ENCODE measurements at places on chromosomes 2 and 18.

DNA sequence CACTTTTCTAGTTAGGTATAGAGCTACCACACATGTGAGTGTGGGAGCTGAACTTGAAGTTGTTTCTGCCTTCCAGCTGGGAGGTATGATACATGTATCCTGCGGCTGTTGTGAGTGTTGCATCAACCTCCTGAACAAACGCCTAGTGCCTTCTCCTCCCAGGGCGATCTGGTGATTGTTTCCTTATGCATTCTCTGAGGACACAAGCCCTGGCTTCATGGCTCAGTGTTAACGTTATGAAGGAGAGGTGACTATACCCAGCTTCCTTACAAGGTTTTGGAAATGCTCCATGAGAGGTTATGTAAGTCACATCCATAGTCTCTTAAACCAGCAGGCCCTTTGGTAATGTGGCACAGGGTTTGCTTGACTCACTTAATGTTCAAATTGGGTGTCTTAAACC is 64.9 kb downstream of the SPRED2 start:
- DNase-seq: peak; percentile 93

DNA sequence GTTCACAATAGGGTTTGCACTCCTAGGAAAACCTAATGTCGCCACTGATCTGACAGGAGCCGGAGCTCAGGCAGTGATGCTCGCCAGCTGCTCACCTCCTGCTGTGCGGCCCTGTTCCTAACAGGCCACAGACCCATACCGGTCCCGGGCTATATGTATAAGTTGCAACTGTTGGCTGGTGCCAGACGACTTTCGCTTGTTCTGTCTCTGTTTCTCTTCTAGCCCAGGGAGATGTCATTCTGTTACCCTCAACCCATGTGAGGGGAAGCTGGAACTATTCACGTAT is 170.3 kb downstream of the BCL2 start:
- DNase-seq: no peak

DNA sequence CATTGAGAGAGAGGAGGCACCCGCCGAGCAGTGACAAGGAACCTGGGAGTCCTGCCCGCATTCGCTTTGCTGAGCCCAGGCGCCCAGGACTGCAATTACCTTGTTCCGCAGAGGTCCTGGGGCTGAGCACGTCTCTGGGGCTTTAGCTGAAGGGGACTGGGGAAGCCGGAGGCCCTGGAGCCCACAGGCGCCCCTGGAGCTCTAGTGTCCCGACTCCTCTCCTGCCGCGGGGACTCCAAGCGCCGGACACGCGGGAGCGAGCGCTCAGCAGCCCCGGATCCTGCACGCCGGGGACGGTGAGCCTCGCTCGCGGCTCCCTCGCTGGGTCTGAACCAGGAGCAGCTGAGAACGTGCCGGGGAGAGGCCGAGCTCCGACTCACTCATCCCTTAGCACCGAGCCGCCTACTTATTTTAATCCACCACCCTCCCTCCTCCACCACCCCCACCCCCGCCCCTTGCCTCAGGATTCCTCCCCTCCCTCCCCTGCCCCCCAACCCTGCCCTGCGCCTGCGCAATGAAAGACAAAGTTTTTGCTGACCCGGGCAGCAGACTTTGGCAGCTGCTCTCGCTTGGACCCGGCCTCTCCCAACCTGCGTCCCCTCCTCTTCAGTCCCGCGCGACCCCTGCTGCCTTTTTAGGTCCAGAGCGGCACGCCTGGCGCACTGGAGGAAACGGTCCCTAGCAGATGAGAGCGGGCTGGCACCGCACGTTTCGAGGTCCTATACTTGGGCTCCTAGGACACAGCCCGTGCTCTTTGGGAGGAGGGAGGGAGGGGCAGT is at the start of gene OSR1:
Gene OSR1 (minus strand): TSS at position 382 of the 779 bp plus-strand sequence. CDS start 4,818 bp downstream, outside the sequence.
- no peak for DNase-seq

- DNase-seq: no peak
Observed at GRCh38 chr2:147577323-147577997, 267.4 kb upstream of the ACVR2A start.

GRCh38 chr2:236282406-236282805 is 18.2 kb upstream of the ASB18 start:
- DNase-seq: no peak

DNA sequence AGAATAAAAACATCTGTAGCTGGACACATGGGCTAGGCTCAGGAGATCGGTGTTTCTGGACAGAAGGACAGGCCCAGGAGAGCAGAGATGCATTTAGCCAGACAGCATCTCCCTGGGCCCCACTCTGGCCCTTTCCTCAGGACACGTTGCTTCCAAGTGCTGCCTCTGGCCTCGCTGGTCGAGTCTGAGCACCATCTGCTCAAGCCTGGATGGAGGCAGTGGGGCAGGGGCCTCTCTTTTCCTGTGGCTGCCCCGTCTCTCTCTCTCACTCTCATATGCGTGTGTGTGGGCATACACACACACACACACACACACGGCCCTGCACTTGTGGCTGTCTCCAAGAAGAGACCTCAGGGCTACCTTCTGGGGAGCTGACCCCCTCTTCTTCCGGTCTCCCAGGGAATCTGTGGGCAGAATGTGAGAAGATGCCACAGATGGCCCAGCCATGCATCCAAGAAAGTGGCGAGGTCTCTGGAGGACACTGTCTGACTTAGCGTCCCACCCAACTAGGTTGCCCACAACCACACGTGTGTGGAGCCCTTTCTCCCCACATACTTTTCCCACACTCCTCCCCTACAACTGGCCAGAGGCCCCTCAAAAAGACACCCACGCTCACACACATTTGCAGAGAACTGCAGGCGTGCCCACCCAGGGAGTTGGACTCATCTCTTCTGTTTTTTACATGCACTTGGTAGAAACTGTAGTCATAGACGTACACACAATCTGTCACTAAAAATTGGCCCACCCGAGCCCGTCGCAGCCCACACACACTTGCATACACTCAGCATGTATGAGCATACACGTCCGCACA is 19.9 kb downstream of the CELF4 start:
- DNase-seq: no peak

GRCh38 chr2:375270-375955 is 87.5 kb upstream of the ALKAL2 start:
- DNase-seq: no peak

GRCh38 chr2:69375494-69376353 is 11.3 kb downstream of the GFPT1 start:
- peak; percentile 27 for DNase-seq

GRCh38 chr2:156005531-156005930 is 327.0 kb downstream of the NR4A2 start:
- no peak for DNase-seq

DNA sequence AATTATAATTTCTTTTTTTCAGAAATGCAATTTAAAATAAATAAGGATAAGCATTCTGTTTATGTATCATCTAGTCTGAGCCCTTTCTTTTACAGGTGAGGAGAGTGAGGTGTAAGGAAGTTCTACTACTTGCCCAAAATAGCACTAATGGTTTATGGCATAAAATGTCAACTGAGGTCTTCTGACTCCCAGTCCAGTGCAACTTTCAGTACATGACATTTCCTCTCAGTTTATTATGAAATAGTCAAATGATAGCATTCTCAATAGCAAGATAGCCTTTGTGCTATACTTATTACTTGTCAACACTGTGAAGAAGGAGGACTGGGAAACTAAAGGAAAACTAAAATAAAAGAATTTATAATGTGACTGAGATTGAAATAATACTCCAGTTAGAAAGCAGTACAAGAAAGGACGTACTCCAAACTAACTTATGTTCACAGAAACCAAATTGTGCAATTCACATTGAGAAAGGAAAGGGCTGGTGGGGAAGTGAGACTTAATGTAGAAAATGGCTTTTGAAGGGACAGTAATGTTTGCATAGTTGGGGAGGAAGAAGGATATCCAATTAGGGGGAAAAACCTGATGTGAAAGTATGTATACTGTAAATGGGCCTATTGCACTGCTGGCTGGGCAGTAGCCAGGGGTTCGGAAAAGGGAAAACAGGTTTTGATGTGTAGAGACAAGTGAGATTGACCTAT is 166.7 kb upstream of the ZEB2 start:
- DNase-seq: peak; percentile 66

GRCh38 chr18:22523481-22523880 is 105.8 kb upstream of the CTAGE1 start:
- DNase-seq: no peak

GRCh38 chr2:191165176-191165643 is 14.4 kb upstream of the STAT4 start:
- peak; percentile 72 for DNase-seq

GRCh38 chr2:184875212-184875611 is 276.9 kb downstream of the ZNF804A start:
- DNase-seq: no peak

- DNase-seq: no peak
Observed at GRCh38 chr2:230984393-230985220, 11.3 kb upstream of the SPATA3 start.

GRCh38 chr2:215571689-215572088 is 135.8 kb upstream of the FN1 start:
- DNase-seq: no peak

DNA sequence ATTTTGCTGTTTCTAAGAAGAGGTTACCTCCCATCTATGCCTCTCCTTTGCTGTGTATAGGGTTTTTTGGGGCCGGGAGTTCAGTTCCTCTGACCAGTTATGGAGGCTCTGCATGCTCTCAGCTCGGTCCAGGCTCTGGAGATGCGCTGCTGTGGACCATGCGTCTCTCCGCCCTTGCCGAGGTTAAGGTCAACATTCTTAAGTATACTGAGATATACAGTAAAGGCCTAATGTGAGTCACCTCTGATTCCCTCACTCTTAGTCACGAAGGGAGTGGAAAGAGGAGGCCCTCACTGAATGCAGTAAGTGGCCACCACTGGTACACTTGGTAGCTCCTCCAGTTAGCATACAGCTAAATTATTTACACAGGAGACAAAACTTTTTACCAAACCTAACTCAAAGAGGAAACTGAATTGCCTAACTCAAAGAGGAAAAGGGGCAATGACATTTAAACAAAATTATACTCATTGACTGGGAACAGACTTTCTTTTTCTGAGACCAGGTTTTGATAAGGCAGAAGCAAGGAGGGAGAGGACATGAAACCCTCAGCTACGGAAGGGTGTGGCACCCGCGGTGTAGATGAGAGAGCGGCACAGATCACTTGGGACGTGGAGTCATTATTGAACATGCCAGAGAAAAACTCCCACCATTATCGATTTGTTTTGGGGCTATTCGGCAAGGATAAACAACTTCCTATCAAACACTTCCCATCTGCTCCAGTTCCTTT is 98.7 kb downstream of the COPS8 start:
- DNase-seq: no peak

DNA sequence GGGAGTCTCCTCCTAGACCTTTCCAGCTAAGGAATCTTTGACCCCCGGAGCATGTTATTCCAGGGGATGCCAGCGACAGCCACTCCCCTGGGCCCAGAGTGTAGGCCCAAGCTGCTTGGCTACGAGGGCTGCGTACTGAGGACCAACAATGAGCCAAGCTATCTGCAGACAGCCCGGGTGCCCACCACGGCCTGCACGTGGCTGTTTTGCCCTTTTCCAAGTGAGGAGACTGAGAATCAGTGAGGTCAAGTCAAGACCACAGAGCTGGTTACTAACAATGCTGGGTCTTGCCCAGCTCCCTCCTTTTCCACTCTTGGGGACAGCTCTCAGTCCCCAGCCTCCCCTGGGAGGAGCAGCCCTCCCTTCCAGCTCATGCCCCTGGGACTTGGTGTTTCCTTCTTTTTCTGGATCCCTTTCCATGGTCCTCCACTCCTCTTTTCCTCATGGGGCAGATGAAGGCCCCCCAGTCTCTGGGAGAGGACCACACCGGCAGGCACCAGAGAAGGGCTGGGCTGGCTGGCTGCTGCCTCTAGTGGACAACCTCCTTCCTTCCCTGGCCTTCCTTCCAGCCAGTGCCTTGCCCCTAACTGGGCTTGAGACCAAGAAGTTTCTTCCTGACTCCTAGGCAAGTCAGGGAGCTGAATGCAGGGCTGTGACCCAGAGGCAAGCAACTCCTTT is 550 bp upstream of the MALL start:
- DNase-seq: no peak

- peak; percentile 48 for DNase-seq
Observed at GRCh38 chr2:240624011-240624949, 1.0 kb upstream of the GPR35 start.

DNA sequence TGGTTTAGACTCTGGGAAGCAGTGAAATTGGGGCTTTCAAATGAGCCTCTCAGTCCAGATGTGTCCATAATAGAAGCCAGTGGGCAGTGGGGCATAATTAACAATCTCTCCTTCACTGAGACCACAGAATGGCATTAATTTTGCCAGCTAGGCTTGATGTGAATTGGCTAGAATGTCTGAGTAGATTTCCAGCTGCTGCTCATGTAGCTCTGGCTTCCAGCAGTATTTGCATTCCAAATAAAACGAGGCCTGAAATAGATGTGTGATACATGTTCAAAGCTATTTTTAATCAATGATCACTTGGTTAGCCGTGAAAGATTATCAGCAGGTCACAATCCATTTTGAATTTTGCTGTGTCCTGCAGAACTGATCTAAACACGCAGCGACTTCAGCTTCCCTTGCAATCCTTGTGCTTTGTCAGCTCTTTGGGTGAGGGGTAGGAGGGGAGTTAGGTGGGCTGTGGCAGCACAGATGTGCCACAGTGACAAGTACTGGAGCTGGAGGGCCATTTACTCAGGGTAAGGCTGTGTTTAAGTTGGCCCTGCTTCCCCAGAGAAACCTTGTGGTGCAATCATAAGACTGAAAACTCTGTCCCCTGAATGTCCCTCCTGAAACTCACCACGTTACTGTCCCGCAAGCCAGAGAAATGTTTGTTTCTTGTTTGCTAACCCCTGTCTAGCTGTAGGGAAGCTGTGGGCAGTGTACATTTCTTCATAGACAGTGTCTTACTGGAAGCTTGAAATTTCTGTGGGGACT is 56.9 kb upstream of the TMEM178A start:
- peak; percentile 83 for DNase-seq

- DNase-seq: no peak
Observed at GRCh38 chr2:232493701-232494474, 6.3 kb upstream of the ECEL1 start.

DNA sequence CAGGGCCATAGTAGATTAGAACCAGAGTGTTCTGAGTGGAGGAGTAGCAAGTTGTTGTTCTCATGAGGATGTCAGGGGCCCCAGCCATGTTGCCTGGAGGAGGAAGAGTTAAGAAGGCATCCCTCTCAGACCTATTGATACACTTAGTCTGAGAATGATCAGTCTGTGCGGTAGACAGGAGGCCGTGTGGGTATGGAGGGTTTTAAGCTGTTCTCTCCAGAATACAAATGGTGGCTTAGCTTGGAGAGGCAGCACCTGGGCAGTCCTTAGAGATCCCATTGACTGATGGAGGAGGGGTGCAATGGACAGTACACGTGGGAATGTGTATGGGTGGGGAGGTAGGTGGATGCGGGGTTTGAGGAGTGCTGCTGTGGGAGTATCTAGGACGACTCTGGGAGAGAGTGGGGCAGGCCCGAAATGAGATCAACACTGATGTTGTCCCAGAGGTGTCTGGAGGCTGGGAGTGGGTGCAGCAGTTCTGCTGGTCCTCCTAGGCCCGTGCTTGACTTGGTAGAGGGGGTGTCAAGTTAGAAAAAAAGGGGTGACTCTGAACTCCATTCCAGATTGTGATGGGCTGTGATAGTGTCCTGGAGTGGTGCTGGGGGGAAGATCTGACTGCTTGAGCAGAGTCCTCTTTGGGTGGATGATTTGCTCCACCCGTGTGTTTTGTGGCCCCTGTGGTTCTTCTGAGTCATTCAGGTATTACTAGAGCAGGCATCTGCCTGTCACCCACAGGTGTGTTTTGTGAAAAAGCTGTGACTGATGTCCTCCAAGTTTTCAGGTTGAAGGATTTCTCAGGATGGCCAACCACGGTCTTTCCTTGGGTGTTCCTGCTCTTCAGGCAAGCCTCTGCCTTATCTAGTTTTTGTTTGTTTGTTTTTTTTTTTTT is 44.7 kb downstream of the C2orf42 start:
- DNase-seq: no peak

- no peak for DNase-seq
Observed at GRCh38 chr18:68494802-68495581, 219.9 kb downstream of the TMX3 start.
